ENCODE measurements at places on chromosomes 2 and 18. TPM values are rescaled to one million over a fixed set of nuclear protein-coding genes. Genes with fewer than 3 reads are reported as not detected.

The ALLC gene
- not detected for total RNA-seq

The ZSWIM2 gene
- not detected for total RNA-seq

The CXCR4 gene
- 15.5 TPM for total RNA-seq

The PXDN gene
- total RNA-seq, result 188 TPM

The TMEM37 gene
- 2.3 TPM for total RNA-seq

The KCNG2 gene
- not detected for total RNA-seq

The KCNIP3 gene
- total RNA-seq, result 5.2 TPM

The OTOS gene
- not detected for total RNA-seq

The RIT2 gene
- total RNA-seq, result not detected

The PPP4R3B gene
- total RNA-seq, result 18.2 TPM

The RBM43 gene
- total RNA-seq, result 0.96 TPM

The ITGB6 gene
- not detected for total RNA-seq

The KRTCAP3 gene
- total RNA-seq, result not detected

The BUB1 gene
- total RNA-seq, result not detected

The PDE6D gene
- total RNA-seq, result 34.1 TPM

The RAMP1 gene
- 191 TPM for total RNA-seq

The MAP3K19 gene
- not detected for total RNA-seq

The CIDEA gene
- total RNA-seq, result not detected

The ZNF396 gene
- total RNA-seq, result 0.21 TPM

The COL4A4 gene
- total RNA-seq, result 20.5 TPM

The ANKZF1 gene
- total RNA-seq, result 53.1 TPM

The CYP27A1 gene
- total RNA-seq, result 53.1 TPM

The HOXD12 gene
- total RNA-seq, result not detected

The MTCL1 gene
- 105 TPM for total RNA-seq

The ING5 gene
- total RNA-seq, result 38.1 TPM

The DLX2 gene
- not detected for total RNA-seq

The MAPRE3 gene
- total RNA-seq, result 18.9 TPM

The SLC23A3 gene
- 14.2 TPM for total RNA-seq

The RGPD4 gene
- total RNA-seq, result not detected

The FSHR gene
- not detected for total RNA-seq

The LRRTM4 gene
- not detected for total RNA-seq

The STARD6 gene
- total RNA-seq, result not detected

The PJVK gene
- not detected for total RNA-seq

The OXER1 gene
- total RNA-seq, result 0.32 TPM

The LRRC30 gene
- total RNA-seq, result not detected

The GPR39 gene
- 0.64 TPM for total RNA-seq

The SAG gene
- total RNA-seq, result not detected

The PRSS56 gene
- not detected for total RNA-seq

The IL1F10 gene
- not detected for total RNA-seq

The DCDC2C gene
- total RNA-seq, result 2.4 TPM

The SERPINB10 gene
- total RNA-seq, result not detected

The SIX2 gene
- total RNA-seq, result 22.2 TPM

The RAB12 gene
- total RNA-seq, result 35.5 TPM

The DSEL gene
- 19.1 TPM for total RNA-seq

The IFIH1 gene
- total RNA-seq, result 11.8 TPM

The EHBP1 gene
- 19.9 TPM for total RNA-seq

The RASGRP3 gene
- 1.6 TPM for total RNA-seq

Measured in ascending aorta (tissue), 2 donors.